Suppressor macrophage (primary cell): ENCODE measurements at places on chromosomes 7 and 10.
A peak's percentile ranks its signal among the peaks of the same experiment; 100 is the strongest.

DNA sequence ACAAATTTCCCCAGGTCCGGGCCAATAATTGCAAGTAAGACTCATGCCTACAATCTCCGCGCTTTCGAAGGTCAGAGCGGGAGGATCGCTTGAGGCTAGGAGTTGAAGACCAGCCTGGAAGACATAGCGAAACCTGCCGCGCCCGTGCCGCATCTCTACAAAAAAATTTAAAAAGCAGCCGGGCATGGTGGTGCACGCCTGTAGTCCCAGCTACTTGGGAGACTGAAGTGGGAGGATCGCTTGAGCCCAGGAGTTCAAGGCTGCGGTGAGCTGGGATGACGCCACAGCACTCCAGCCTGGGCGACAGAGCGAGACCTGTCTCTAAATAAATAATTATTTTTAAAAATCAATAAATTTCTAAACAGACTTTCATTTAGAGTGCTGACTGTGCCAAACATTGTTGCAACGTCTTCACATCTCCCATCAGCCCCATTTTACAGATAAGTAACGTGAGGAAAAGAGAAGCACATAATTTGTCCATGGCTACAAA is 494 bp upstream of the CFAP43 start:
- no peak for DNase-seq

DNA sequence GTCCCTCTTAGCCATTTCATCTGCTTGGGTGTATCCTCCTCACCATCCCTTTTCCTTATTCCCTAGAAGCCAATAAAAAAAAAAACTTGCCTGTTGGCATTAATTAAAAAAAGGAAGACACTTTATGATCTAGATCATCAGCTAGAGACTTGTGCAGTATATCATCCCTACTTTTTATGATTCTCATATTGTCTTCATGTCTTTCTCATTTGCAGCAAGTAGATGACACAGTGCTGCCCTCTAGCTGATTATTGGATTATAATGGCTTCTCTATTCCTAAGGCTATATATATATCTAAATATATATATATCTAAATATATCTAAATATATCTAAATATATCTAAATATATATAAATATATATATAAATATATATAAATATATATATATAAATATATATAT is 272.4 kb upstream of the LRGUK start:
- DNase-seq: peak; percentile 24

DNA sequence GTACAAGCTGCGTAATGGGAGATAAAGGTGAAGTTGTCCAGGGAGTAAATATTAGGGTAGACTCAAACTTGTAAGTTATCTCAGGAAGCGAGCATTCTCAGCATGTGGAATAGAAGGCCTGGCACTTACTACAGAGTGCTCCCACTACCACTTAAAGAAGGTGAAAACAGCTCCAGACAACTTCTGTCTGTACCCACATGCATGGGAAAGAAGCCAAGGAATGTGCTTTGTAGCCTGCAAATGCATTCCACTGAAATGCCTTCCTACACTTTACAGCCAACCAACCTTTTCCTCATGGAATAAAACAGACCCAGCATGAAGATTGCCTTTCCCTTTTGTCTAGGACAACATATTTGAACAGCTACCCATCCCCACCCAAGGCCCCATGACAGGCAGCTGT is 45.4 kb upstream of the NPSR1 start:
- DNase-seq: no peak

DNA sequence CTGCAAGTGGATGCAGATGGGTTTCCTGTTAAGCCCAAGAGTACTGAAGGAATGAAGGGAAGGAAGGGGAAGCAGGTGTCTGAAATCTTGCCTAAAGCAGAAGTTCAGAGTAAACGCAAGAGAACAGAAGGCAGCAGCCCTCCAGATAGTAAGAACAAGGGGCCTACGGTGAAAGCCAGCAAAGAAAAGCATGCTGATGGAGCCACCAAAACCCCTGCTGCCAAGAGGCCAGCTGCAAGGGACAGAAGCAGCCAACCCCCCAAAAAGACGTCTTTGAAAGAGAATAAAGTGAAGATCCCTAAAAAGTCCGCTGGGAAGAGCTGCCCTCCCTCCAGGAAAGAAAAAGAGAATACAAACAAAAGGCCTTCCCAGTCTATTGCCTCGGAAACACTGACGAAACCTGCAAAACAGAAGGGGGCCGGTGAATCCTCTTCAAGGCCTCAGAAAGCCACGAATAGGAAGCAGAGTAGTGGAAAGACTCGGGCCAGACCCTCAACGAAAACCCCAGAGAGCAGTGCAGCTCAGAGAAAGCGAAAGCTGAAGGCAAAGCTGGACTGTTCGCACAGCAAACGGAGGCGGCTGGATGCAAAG is 152.5 kb downstream of the LCOR start:
- DNase-seq: peak; percentile 36

- peak; percentile 82 for DNase-seq
These were observed 28.7 kb downstream of the WIPI2 start for GRCh38 chr7:5218564-5219360.

DNA sequence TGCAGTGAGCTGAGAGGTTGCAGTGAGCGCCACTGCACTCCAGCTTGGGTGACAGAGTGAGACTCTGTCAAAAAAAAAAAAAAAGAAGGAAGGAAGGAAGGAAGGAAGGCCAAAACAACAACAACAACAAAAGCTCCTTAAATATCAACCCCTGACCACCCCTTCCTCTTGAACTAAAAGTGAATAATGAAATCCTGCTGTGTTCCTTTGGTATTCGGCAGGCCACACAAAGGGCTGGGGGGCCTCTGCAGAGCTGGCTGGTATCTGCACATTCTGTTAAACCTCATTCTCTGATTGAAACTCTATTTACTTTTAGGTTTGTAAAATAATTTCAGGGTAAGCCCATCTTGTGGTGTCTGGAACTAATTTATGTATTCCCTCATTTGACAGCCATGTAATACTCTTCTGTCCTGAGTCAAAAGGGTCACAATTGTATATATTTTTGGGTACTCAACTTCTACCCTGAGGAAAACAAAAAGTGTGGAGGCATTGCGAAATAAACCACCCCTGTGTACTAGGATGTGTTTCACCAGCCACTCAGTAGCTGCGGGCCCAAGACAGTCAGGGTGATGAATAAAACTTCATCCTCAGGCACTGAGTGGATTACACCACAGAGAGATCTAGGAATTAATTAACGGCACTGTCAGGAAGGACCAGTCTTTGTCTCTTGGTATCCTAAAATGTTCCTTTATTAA is 446.4 kb upstream of the PFKP start:
- no peak for DNase-seq

DNA sequence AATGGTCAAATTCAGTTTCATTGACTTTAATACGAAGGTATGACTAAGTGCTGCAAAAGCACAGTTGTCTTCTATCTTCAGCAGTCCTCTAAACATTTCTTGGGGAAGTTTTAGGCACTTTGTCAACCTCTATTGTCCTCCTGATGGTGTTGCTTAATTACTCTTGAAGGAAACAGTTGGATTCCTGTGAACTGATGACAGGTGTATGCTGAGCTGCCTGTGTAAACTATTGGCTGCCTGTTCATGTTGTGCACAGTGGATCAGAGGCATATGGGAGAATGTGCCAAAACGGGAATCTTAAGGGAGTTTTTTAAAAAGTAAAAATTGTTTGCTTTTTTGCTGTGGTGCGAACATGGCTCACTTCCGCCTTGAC is 221.0 kb downstream of the AUTS2 start:
- no peak for DNase-seq
